ENCODE measurements at places on chromosomes 13 and 19.
A peak's percentile ranks its signal among the peaks of the same experiment; 100 is the strongest.

DNA sequence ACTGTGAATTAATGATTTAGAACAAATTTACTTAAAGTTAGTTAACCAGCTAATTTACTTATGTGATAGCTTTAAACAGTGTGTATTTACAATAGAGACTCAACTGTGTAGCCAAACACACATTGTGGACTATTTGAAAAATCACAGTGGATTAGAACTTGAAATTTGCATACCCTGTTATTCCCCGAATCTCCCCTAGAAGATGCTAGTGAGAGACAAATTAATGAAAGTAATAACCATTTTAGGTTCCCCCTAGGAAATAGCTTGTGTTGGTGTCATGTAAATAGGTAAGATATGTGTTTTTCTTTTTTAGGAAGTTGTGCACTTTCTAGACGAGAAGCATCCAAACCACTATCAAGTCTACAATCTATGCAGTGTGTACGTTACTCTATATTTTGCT lies 98.5 kb downstream of the C1QTNF9 start:
- DNase-seq: no peak

DNA sequence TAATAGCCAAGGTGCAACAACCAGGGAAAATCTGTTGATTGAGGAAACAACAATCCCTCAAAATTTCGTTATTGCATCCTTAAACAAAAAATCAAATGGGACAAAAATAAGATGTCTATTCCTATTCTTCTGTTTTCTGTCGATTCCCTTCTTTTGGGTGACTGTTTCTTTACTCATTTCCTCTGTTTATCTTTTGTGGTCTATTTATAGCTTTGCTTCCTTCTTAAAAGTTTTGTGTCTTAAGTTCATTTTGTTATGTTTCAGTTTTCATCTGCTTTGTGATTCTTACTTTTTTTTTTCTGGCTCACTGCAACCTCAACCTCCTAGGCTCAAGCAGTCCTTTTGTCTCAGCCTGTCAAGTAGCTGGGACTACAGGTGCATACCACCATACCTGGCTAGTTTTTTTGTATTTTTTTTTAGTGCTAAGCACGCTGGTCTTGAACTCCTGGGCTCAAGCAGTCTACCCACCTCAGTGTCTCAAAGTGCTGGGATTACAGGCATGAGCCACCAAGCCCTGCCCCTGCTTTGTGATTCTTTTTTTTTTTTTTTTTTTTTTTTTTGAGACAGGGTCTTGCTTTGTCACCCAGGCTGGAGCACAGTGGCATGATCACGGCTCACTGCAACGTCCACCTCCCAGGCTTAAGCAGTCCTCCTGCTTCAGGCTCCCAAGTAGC lies 10.4 kb downstream of the ZNF146 start:
- DNase-seq: peak; percentile 46

- DNase-seq: no peak
Observed at GRCh38 chr13:36430247-36431203, 1.8 kb upstream of the CCNA1 start.

- no peak for DNase-seq
Observed at GRCh38 chr19:12314553-12314952, 18.9 kb downstream of the ZNF563 start.

DNA sequence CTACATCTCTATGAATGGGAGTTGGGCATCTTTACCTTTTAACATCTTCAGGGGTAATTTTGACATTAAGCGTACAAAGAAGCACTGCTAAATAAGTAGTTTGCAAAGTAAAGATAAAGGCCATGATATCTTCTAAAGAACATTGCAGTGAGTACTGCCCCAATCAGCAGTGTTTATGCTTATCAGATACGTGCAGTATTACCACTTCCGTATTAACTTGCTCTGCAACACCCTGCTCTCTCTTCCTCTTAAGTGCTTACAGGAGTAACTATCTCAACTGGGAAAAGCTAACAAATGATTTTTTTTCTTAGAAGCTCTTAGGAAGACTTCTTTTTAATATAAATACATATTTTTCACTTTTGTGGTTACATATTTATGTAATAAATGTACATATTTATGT lies 793.7 kb upstream of the SLC10A2 start:
- no peak for DNase-seq

DNA sequence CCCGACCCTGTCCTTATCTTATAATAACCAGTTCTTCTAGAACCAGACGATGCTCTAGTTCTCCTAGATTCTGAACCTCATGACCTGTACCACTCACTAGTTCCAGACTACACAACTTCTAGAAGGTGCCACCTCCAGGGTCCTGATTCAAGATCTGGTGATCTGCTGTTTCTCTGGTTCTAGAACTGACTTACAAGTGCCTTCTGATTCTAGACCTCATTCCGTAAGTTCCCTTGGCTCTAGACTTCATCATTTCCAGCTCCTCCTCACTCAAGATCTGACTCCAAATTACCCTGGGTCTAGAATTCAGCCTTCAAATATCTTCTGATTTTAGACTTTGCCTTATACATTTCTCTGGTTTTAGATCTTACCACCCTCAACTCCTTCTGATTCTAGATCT lies 5.0 kb upstream of the PPP5C start:
- no peak for DNase-seq

- DNase-seq: no peak
Observed at GRCh38 chr19:3263866-3264265, 39.4 kb downstream of the CELF5 start.

DNA sequence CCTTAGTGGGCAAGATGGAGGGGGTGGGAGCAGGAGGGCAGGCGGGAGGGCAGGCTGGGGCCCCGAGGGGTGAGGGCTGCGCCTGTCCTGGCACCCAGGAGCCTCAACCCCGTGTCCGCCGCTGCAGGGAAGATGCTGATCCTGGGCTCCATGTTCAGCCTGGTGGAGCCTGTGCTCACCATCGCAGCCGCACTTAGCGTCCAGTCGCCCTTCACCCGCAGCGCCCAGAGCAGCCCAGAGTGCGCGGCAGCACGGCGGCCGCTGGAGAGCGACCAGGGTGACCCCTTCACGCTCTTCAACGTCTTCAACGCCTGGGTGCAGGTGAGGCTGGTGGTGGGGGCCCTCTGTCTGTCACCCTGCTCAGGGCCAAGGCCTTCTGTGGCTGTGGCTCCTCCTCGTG lies 23.5 kb downstream of the DHX34 start:
- no peak for DNase-seq

DNA sequence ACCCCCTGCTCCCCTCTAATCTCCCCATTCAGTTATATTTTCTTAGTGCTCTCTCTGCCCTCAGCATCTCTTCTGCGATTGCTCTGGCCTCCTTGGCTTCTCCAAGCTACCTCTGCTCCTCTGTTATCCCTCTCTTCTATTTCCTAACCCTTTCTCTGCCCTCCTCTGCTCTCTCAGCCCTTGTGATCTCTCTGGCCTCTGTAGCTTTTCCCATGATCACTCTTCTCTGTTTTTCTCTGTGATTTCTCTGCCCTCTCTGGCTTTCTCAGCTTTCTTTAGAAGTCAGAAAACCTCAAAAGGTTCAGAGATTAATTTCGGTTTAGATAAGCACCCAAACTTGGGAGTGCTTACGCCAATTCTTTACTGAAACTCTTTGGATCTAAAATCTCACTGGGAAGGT lies 795.0 kb downstream of the DIAPH3 start:
- DNase-seq: no peak

DNA sequence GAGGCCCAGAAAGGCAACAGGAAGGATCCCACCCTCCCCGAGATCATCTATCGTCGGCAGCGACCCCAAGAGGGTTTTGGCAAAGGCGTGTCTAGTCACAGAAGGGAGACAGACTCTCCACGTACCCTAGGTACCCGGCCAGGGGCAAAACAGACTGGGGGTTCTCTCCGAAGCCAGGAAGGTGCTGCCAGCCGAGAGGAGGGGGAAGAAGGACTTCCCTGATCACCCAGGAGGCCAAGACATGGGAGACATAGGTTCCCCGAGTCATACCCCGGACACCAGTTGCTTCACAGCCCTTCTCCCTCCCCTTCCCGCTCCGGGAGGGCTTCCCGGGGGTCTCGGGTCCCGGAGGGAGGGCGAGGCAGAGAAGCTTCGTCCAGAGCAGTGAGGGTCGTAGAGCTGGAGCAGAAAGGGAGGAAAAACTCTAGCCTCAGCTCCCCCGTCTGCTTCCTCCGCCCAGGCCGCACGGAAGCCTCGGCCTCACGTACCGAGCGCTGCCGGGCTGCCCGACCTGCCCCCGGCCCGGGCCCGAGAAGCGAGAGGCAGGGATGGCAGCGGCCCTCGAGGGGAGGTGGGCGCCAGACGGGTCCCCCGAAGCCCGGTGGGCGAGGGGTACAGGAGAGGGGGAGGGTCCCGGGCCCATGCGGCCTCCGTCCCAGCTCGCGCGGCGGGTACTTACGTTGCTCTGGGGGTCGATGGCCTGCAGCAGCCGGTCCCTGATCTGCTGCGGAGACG lies 644 bp downstream of the MED26 start:
- no peak for DNase-seq

GRCh38 chr13:46232281-46232680 lies 20.6 kb downstream of the LRRC63 start:
- peak; percentile 4 for DNase-seq

GRCh38 chr13:48437371-48437770 lies 24.5 kb upstream of the LPAR6 start:
- peak; percentile 44 for DNase-seq

- DNase-seq: no peak
Observed at GRCh38 chr19:23972161-23972560, 57.5 kb downstream of the ZNF726 start.

DNA sequence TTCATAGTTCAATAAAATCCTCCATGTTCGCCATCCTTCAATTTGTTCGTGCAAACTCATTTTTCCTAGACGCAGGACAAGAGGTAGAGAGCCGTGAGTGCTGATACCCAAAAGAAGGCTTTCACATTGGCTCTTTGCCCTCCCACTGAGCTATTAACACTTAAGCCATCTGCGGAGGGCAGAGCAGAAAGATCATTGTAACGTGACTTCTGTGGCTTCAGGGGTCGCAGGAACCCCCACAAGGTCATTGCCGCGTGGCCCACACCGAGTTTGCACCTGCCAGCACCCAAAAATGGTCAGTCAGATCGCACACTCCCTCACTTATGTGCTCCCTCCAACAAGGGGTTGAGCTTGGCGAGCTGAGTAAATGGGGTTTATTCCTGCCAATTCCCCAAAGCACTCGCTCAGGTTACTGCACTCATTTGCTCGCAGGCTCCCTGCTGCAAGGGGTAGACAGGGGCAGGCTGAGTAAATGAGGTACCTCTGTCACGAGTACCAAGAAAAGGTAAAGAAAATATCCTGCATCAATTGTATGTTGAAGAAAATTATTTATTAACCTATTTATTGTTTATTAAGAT lies 144.1 kb downstream of the PRR20E start:
- DNase-seq: no peak

DNA sequence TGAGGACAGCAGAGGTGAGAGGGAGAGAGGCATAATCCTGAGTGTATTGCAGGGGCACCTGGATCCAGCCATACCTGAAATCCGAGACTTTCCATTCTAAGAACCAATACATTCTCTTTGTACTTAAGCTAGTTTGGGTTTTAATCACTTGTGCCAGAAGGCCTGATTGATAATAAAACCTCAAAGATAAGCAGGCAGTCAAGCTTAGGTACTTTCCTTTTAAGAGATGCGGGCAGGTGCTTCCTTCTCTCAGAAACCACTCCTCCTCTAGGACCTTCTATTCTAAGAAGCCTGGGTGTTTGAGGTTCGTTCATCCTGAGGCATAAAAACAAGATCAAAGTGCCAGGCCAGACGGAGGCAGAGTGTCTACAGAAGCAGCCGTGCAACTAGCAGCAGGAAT lies 22.2 kb downstream of the FAM187B start:
- no peak for DNase-seq

- peak; percentile 33 for DNase-seq
Observed at GRCh38 chr19:49073514-49074378, 1.2 kb upstream of the KCNA7 start.

Measured in fibroblast of skin of right quadriceps (primary cell).